Psoas muscle (tissue), 8 donors: ENCODE measurements at places on chromosomes 11 and 22. TPM values are rescaled to one million over a fixed set of nuclear protein-coding genes. Genes with fewer than 3 reads are reported as not detected.

DNA sequence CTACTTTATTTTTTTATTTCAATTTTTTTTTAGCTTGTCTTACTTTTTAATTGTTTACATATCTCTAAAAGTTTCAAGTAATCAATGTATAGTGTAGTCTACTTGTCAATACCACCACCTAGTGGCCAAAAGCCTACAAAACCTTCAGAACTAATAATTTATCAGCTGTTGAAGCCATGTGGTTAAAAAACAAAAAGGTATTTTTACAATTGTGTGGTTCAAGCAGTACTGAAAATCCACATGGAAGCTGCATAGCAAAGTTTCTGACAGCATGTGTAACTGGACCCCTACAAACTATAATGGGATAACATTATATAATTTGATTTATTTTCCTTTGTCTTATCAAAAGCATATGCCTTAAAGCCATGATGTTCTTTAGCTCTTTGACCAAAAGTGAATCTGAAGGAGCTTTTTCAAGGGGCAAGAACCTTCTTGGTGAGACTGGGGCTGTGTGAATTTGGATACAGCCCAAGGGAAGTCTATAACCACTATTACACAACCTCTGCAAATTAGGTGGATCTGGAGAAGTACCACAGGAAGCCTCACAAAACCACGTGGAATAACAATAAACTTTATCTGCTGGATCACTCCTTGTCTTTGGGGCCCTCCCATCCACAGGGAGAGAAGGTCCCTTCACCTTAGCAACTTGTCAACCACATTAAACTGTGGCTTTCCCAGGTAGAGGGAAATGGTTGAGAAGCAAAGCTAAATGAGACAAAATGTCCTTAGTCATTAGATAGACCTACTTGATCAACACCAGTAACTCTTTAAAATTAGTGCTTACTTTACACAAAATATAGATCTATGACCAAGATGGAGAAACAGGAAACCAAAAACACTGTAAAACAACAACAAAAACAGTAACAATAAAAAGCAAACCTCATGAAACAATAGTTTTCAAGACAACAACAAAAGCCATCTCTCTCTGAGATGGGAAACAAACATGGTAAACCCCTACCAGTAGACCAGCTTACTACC, 9.9 kb downstream of the NARS2 start:
- H3K4me1 ChIP-seq: peaks cover 6% of the 10 kb centered on the region
- DNase-seq: no peak
- H3K4me3 ChIP-seq: no peak overlapping the region
- no peaks in the 10 kb centered on the region for H3K27me3 ChIP-seq
- no peak overlapping the region for H3K27ac ChIP-seq

GRCh38 chr11:116424615-116425261, 348.0 kb downstream of the BUD13 start:
- peaks cover 12% of the 10 kb centered on the region for H3K27me3 ChIP-seq
- no peak for DNase-seq
- H3K27ac ChIP-seq: no peak overlapping the region
- H3K4me3 ChIP-seq: no peak overlapping the region
- H3K4me1 ChIP-seq: no peaks in the 10 kb centered on the region

GRCh38 chr11:70727899-70728620, 329.7 kb downstream of the CTTN start:
- no peak overlapping the region for H3K27ac ChIP-seq
- no peaks in the 10 kb centered on the region for H3K4me1 ChIP-seq
- H3K36me3 ChIP-seq: no peaks in the 10 kb centered on the region
- no peak overlapping the region for H3K4me3 ChIP-seq

DNA sequence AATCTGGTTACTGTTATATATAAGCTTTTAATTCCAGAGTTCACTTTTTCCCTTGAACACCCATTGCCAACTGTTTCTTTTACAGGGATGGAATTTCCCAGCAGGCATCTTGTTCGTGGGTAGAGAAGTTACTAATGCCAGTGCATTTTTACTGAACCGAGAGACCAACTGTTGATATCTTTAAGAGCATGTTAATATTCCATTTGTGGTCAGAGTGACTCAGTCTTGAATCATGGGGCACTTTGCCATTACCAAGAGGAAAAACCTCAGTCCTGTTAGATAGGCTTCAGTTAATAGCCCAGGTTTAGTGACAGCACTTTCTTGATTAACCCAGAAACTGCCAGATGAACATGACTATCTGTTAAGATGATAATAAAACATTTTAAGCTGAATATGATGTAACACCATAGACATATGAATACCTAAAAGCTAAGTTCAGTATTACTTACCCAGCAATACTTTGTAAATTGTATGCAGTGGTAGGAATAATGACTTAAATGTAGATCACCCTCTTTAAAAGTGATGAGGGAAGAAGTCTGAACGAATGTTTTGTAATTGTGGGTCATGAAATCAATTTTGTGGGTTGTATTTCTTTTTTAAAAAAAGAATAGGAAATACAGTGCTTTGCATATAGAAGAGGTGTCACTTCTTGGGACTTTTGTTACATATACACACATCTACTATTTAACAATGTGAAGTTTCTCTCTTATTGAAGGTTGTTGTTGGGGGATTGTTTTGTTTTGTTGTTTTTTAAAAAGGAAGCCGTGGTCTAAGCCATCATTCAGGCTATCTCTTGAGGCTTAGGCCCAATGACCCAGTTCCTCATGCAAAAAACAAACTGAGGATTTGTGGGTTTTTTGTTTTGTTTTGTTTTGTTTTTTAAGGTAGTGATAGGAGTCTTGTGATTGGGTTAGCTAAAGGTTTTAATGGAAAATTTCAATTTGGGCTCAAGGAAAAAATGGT, 79.2 kb upstream of the GRIK4 start:
- H3K27ac ChIP-seq: peak overlapping the region; percentile 82
- peaks cover 67% of the 10 kb centered on the region for H3K36me3 ChIP-seq
- peaks cover 23% of the 10 kb centered on the region for H3K4me1 ChIP-seq
- no peak for DNase-seq
- H3K27me3 ChIP-seq: no peaks in the 10 kb centered on the region
- peak overlapping the region; percentile 33 for H3K4me3 ChIP-seq

DNA sequence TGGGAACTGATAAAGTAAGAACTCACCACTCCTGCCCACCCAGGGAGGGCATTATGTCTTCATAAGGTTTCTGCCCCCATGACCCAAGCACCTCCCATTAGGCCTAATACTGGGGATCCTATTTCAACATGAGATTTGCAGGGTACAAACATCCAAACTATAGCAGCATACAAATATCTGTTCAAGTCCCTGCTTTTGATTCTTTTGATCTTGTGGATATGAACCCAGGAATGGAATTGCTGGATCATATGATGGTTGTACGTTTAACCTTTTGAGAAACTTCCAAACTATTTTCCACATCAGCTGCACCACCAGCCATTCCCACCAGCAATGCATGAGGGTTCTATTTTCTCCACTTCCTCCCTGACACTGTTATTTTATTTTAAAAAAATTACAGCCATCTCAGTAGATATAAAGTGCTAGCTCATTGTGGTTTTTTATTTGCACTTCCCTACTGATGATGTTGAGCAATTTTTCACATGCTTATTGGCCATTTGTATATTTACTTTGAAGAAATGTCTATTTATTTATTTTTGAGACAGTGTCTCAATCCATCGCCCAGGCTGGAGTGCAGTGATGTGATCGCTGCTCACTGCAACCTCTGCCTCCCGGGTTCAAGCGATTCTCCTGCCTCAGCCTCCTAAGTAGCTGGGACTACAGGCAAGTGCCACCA, 7.1 kb upstream of the ATG16L2 start:
- H3K4me3 ChIP-seq: no peak overlapping the region
- H3K27ac ChIP-seq: peak overlapping the region; percentile 30
- no peaks in the 10 kb centered on the region for H3K36me3 ChIP-seq

DNA sequence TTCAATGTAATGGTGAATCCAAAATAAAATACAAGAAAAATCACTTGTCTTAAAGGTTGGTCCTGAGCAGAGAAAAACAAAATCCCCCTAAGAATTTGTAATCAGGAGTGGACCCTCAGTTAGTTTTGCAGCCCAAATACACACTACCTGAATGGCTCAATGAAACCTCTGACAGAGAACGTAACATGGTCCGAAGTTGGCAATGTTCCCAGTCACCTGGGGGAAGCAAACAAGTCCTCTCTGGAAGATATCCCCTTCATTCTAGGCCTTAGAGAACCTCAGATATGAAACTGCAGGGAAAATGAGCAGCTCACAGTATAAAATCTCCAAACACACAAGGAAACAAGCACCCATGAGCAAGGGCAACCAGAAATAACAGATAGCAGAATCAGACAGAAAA, 58.2 kb downstream of the MORC2 start:
- no peaks in the 10 kb centered on the region for H3K27me3 ChIP-seq
- no peak for DNase-seq
- peaks cover 8% of the 10 kb centered on the region for H3K36me3 ChIP-seq

DNA sequence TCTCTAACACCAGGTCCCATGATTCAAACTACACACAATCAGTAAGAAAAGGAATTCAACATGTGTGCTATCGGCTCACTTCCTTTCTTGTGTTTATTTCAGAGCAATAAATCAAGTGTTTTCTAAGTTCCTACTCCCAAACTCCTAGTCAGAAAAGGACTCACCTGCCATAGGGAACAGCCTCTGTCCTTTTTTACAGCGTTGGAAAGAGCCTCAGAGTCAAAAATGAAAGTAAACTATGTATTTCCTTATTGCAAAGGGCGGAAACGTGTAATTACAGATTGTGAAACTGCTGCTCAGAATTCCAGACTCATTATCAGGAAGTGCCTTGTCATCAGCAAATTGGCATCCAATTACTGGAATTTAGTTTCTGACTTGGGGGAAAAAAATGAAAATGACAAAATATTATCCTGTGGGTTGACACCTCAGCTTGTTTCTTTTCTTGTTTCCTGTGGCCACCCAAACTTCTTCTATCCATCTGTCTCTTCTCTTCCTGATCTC, at the start of gene CASP4:
TSS of gene CASP4 (minus strand) at position 220 of the 501 bp plus-strand sequence. CDS start at position 171, 49 bp downstream.
- peak within 1 kb of the TSS; percentile 62 for H3K27ac ChIP-seq
- H3K27me3 ChIP-seq: no peaks in the 10 kb centered on the region
- peak within 1 kb of the TSS; percentile 70 for H3K4me3 ChIP-seq
- DNase-seq: no peak
- H3K4me1 ChIP-seq: peaks cover 7% of the 10 kb centered on the region

The RBM14 gene
- 32.3 TPM for total RNA-seq

The HTR3B gene
- total RNA-seq: not detected
